Thymus (tissue), 14 donors: ENCODE measurements at places on chromosomes 5 and 9.

GRCh38 chr5:151094852-151095245 is 14.0 kb upstream of the TNIP1 start:
- no peak overlapping the region for H3K27ac ChIP-seq
- H3K36me3 ChIP-seq, result peaks cover 11% of the 10 kb centered on the region
- no peaks in the 10 kb centered on the region for H3K27me3 ChIP-seq
- peaks cover 49% of the 10 kb centered on the region for H3K4me1 ChIP-seq
- no peak overlapping the region for H3K4me3 ChIP-seq

- H3K36me3 ChIP-seq, result no peaks in the 10 kb centered on the region
- peaks cover 12% of the 10 kb centered on the region for H3K4me1 ChIP-seq
- H3K4me3 ChIP-seq, result no peak overlapping the region
- H3K27me3 ChIP-seq, result no peaks in the 10 kb centered on the region
- no peak overlapping the region for H3K27ac ChIP-seq
These were observed 2.0 kb upstream of the MTX3 start for GRCh38 chr5:79992891-79993657.

DNA sequence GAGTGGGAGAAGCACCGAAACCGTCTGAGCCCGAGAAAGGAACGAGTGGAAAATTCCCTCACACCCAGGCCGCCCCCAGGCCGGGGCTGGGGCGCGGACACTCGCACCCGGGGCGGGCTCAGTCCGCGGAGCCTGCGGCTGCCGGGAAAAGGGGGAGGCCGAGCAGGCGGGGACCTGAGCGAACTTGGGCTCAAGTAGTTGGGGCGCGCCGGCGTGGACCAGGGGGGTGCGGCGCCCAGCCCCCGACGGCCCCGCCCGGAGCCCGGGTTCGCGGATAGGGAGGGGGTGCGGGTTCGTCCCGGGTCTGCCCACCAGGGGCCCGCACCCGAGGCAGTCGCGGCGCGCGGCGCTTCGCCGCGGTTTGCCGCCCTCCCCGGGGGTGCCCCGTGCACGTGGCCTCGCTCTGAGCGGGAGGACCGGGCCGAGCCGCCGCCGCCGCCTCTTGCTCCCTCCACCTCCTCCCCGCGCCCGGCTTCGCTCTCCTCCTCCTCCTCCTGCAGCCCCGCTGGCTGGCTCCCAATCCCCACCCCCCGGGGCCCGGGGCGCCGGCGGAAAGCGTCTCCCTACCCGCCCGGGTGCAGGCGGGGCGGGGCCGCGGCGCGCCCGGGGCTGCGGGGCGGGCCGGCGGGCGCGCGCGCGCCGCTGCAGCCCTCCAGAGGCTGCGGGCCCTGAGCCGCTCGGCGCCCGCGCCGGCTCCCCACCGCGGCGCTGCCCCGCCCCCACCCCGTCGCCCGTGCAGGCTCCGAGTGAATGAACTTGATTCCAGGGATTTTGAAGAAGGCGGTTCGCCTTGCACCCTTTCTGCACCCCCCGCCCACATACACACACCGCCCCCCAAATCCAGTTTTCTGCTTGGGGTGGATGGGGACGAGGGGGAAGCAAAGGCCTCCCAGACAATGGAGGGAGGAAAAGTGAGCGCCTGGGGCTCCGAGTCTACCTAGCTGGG is 1.3 kb upstream of the NFIB start:
- H3K4me1 ChIP-seq, result no peaks in the 10 kb centered on the region
- H3K4me3 ChIP-seq, result peak overlapping the region; percentile 52
- H3K27ac ChIP-seq, result peak overlapping the region; percentile 81
- no peaks in the 10 kb centered on the region for H3K36me3 ChIP-seq

GRCh38 chr9:16030528-16031185 is 477.8 kb downstream of the CCDC171 start:
- H3K27me3 ChIP-seq, result no peaks in the 10 kb centered on the region
- no peak overlapping the region for H3K27ac ChIP-seq
- no peak overlapping the region for H3K4me3 ChIP-seq

GRCh38 chr9:116480700-116481099 is 206.4 kb upstream of the TRIM32 start:
- no peak for DNase-seq
- no peaks in the 10 kb centered on the region for H3K36me3 ChIP-seq
- peaks cover 2% of the 10 kb centered on the region for H3K4me1 ChIP-seq
- no peak overlapping the region for H3K27ac ChIP-seq

DNA sequence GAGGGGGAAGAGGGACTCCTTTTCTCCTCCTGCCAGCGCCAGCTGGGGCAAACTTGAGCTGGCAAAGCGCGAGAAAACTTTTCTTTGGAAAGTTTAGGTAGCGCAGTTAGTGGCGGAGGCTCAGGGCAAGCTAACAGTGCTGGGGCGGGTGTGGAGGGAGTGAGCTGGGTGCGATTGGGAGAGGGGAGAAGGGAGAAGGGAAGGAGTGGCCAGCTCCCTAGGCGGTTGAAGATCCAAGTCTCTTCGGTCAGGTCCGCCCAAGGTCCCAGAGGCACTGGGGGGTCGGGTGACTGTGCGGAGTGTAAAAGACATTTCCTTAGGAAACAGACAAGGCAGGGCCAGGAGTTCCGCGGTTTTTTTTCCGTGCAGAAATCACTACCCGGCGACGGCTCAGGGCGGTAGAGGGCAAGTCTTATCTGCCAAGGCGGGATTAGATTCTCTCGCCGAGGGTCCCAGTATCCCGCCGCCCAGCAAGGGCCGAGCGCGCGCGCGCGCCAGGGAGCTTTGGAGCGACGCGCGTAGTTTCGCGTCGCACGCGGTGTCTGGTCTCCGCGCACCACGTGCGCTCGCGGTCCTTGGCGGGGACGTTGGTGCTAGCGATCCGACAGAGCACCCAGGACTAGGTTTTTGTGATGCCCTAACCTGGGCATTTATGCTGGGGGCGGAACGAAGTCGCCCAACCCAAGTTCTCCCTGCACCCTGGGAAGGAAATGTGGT is 33.6 kb upstream of the NFIB start:
- no peaks in the 10 kb centered on the region for H3K36me3 ChIP-seq
- no peak overlapping the region for H3K4me3 ChIP-seq
- H3K27me3 ChIP-seq, result peaks cover 80% of the 10 kb centered on the region
- H3K27ac ChIP-seq, result peak overlapping the region; percentile 78

GRCh38 chr9:28648723-28649122 is 1075.4 kb upstream of the C9orf72 start:
- H3K4me1 ChIP-seq, result no peaks in the 10 kb centered on the region
- no peak for DNase-seq
- no peak overlapping the region for H3K27ac ChIP-seq
- no peaks in the 10 kb centered on the region for H3K27me3 ChIP-seq

- H3K4me3 ChIP-seq, result no peak overlapping the region
- no peak overlapping the region for H3K27ac ChIP-seq
- no peak for DNase-seq
These were observed 11.1 kb upstream of the WNK2 start for GRCh38 chr9:93172666-93173364.

- H3K4me3 ChIP-seq, result no peak overlapping the region
- no peaks in the 10 kb centered on the region for H3K27me3 ChIP-seq
- no peaks in the 10 kb centered on the region for H3K36me3 ChIP-seq
- H3K4me1 ChIP-seq, result no peaks in the 10 kb centered on the region
- DNase-seq, result no peak
These were observed 323.9 kb upstream of the MSX2 start for GRCh38 chr5:174400461-174400860.

- no peak overlapping the region for H3K27ac ChIP-seq
- no peak overlapping the region for H3K4me3 ChIP-seq
- DNase-seq, result no peak
- peaks cover 24% of the 10 kb centered on the region for H3K4me1 ChIP-seq
- H3K36me3 ChIP-seq, result peaks cover 12% of the 10 kb centered on the region
These were observed 1.4 kb downstream of the IL11RA start for GRCh38 chr9:34653151-34654072.

DNA sequence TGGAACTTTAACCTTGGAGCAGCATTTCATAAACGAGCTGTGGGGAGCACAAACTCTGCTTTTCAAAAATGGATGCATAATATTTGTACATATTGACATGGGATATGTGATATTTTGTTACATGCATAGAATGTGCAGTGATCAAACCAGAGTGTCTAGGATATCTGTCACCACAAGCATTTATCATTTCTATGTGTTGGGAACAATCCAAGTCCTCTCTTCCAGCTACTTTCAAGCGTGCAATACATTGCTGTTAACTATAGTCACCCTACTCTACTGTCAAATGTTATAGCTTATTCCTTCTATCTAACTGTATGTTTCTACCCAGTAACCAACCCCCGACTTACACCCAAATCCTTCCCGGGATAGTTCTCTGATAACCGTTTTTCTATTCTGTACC is 15.0 kb upstream of the C5orf58 start:
- H3K36me3 ChIP-seq, result no peaks in the 10 kb centered on the region
- H3K27ac ChIP-seq, result no peak overlapping the region
- no peaks in the 10 kb centered on the region for H3K4me1 ChIP-seq
- H3K27me3 ChIP-seq, result no peaks in the 10 kb centered on the region
